ENCODE measurements at places on chromosomes 6 and 20.

GRCh38 chr20:16569246-16570153 lies 3.7 kb downstream of the KIF16B start:
- no peak for DNase-seq

DNA sequence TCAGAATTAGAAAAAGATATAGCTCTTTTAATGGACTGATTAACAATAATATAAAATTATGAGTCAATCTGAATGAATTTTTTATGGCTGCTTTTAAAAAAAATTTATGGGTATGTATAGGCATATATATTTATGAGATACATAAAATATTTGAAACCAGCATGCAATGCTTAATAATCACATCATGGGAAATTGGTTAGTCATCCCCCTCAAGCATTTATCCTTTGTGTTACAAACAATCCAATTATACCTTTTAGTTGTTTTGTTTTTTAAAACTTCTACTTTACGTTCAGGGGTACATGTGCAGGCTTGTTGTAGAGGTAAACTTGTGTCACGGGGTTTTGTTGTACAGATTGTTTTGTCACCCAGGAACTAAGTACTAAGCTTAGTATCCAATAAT lies 63.4 kb upstream of the HMGCLL1 start:
- DNase-seq: no peak

GRCh38 chr6:7446619-7447325 lies 57.2 kb downstream of the RIOK1 start:
- DNase-seq: no peak

DNA sequence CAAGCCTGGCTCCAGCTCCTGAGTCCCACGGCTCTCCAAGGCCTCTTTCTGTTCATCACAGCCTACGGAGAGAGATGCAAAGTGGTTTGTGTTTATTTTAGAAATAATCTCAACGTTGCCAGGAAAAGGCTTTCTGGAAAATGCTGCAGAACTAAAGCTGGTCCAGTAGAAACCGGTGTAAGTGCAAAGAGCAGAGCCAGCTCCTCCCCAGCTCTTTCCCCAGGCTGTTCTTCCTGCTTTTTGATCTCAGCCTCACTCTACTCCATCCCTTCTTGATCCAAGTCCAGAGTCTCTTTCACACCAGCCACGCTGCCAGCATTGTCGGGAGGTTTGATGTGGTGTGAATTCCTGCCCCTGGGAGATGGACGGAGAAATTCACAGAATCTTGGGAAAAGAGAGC lies 69.8 kb downstream of the TMEM170B start:
- DNase-seq: no peak

GRCh38 chr6:100126790-100127484 lies 132.9 kb upstream of the MCHR2 start:
- no peak for DNase-seq
